ENCODE measurements at places on chromosomes 1 and 21.

GRCh38 chr1:16167331-16168143 lies 11.7 kb upstream of the EPHA2 start:
- DNase-seq = peak; percentile 72

DNA sequence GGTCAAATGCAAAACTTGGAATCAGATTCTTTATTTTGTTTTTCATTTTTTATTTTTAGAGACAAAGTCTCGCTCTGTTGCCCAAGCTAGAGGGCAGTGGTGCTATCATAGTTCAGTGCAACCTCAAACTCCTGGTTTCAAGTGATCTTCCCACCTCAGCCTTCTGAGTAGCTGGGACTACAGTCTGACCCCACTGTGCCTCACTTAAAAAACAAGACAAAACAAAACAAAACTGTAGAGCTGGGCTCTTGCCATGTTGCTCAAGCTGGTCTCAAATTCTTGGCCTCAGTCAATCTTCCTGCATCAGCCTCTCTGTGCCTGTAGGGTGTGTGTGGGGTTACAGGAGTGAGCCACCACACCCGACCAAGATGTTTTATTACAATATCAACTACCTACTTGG lies 396.0 kb upstream of the USP24 start:
- no peak for DNase-seq

DNA sequence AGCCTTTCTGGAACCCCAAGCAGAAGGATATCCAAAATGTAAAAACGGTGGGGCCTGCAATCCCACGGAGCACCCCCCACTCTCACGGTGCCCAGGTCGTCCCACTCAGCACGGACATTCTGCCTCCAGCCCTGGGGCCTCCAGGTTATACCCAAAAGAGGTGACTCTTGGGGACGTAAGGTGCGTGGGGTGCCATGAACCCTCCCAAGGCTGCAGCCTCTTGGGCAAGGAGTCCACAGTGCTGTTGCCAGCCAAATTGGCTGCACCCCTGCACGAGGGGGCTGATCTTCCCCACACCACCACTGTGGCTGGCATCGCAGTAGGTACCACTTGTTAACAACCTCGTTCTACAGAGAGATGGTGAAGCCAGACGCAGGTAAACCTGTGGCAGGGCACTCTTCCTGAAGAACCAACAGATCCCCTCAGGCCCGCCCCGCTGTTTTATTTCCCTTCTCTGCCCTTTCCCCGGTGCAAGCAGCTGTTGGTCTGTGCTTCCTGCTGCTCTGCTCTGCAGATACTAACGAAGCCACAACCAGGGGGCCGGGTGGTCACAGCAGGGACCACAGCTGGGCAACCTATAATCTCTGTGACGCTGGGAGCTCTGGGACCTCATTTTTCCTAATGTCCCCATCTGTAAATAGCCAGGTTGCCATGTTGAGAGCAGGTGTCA lies 8.7 kb downstream of the TFF3 start:
- DNase-seq = no peak

GRCh38 chr21:31862078-31862477 lies 10.7 kb upstream of the HUNK start:
- DNase-seq = no peak

GRCh38 chr1:75334876-75335389 lies 200.7 kb downstream of the LHX8 start:
- no peak for DNase-seq

DNA sequence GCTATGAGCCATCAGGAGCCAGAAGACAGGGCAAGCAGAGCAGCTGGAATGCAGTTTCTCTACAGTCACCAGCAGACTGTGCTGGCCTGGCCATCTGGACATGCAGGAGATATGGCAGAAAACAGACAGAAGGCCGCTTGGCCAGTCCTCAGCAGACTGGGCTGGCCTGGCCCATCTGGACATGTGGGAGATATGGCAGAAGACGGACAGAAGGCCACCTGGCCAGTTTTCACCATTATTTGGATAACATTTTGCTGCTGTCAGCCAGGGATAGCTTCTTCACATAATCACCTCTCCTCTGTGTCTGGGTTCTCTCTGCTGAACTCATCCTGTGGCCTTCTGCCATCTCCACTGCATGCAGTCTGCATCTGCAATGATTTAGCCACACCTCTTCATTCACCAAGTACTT lies 25.0 kb upstream of the CACYBP start:
- no peak for DNase-seq

DNA sequence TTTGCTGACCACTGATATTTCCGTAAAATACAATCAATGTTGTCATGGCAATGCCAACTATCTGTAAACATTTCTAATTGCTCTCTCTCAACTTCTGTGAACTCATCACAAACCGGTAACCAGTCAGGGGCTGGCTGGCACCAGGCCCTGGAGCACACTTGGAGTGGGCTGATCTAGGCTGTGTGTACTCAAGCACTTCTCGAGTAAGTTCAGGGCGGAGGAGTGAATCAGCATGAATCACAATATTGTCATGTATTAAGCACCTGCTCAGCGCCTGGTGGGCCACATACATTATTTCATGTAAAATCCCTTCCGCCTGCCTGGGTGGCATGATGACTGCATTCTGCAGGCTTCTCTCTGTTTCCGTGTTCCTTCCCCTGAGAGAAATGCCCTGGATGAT lies 212.4 kb downstream of the FOXD2 start:
- no peak for DNase-seq

DNA sequence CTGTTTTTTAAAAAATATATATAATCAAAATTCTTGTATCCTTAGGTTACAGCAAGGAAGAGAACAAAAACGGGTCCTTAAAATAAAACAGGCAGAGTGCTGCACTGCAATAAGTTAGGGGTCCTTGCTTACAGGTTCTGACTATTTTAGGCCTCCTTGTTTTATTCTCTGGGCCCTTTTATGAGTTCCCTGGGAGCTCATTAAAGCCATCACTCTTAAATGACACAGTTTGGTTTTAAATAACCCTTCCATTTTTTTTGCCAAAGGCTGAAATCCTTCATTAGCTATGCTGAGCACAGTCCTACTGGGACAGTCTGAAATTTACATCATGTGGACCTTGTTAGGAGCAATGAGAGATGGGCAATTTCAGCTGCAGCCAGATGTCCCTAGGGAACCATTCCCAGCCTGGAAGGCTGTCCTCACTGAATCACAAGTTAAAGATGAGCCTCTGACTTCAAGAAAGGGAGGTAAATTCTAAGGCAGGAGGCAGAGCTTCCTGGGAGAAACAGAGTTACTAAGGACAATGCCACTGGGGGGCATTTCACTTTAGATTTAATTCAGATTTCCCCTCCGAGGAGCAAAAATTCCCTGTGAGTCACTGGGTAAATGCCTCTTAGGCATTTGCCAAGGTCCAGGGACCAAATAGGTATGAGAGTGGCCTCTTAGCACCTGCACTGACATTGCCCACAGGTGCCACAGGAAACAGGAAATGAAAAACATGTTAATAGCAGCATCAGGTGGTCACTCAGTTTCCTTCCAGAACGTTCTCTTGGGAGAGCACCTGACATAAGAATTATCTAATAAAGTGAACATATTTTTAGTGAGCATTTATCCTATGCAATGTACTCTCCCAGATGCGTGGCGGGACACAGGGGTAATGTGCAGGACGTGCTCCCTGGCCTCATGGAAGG lies 3.8 kb upstream of the MUL1 start:
- no peak for DNase-seq

DNA sequence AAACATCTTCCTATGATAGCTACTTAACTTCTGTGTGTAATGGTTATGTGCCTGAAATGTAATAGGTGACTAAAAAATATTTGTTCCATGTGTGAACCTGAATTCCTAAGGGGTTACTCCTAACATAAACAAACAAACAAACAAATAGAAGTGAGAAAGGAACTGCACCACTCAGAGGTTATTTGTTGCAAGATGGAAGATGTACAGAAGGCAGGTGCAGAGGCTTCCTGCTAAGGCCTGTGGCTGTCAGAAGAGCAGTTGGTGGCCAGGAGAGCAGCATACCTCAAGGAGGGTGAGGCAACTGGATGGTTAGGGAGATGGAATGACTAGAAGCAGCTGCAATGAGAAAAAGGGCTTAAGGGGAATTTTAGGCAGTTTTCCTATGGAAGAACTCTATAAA lies 940.6 kb downstream of the TTLL7 start:
- DNase-seq = no peak

DNA sequence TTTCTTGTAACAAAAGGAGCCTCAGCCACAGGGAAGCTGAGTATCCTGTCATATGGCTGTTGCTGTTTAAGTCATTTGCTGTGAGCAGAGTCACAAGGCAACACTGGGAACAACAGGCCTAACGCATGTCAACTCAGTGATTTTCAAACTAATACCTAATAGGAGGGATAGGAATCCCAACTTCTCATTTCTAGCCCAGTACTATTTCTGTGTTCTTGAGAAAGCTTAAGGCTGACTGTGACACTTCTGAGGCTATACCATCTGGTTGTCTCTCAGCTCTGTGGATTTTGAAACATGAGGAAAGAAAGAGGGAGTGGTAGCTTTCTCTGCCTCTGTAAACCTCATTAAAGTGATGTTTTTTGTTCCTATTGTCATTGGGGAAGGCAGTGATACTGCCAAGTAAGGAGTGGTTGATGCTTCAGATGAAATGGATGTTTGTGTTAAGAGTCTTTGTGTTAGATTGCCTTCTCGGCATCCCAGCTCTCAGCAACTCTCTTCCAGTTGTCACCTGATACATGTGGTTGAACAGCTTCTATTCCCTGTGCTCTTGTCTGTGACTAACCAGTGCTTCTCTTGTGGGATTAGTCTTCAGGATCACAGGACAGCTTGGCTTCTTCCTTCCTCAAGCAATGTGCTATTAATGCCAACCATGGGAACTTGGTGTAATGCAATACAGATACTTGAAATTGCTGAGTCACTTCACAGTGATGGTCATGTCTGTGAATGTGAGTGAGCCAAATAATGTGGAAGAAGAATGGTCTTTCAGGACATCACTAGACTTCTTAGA lies 166.8 kb upstream of the IVNS1ABP start:
- no peak for DNase-seq

- no peak for DNase-seq
Measured at GRCh38 chr1:156100205-156100995, 14.1 kb upstream of the LMNA start.

Data from stimulated activated naive CD8-positive, alpha-beta T cell treated with anti-CD3 and anti-CD28 coated beads, Interleukin-15, Interleukin-2, amounts not matched to agents 100 U/mL and 50 U/mL, for 24 hours (primary cell).